ENCODE measurements at places on chromosomes 2 and 18. TPM values are rescaled to one million over a fixed set of nuclear protein-coding genes. Genes with fewer than 3 reads are reported as not detected.
A peak's percentile ranks its signal among the peaks of the same experiment; 100 is the strongest.

LRRTM1 gene
- not detected for total RNA-seq

ITM2C gene
- 14.8 TPM for total RNA-seq

BOLL gene
- total RNA-seq: not detected

GRCh38 chr2:185835974-185836373, 97.4 kb downstream of the FSIP2 start:
- no peak for DNase-seq

- DNase-seq: no peak
Measured at GRCh38 chr2:24712296-24712695, 80.9 kb downstream of the PTRHD1 start.

- DNase-seq: no peak
Measured at GRCh38 chr2:172079838-172080640, 5.3 kb upstream of the DLX1 start.

GRCh38 chr2:145652571-145653545, 1132.9 kb upstream of the ZEB2 start:
- DNase-seq: peak; percentile 98

CSRNP3 gene
- 0.26 TPM for total RNA-seq

CENPA gene
- total RNA-seq: 0.26 TPM

UGT1A7 gene
- total RNA-seq: 2.2 TPM

DNA sequence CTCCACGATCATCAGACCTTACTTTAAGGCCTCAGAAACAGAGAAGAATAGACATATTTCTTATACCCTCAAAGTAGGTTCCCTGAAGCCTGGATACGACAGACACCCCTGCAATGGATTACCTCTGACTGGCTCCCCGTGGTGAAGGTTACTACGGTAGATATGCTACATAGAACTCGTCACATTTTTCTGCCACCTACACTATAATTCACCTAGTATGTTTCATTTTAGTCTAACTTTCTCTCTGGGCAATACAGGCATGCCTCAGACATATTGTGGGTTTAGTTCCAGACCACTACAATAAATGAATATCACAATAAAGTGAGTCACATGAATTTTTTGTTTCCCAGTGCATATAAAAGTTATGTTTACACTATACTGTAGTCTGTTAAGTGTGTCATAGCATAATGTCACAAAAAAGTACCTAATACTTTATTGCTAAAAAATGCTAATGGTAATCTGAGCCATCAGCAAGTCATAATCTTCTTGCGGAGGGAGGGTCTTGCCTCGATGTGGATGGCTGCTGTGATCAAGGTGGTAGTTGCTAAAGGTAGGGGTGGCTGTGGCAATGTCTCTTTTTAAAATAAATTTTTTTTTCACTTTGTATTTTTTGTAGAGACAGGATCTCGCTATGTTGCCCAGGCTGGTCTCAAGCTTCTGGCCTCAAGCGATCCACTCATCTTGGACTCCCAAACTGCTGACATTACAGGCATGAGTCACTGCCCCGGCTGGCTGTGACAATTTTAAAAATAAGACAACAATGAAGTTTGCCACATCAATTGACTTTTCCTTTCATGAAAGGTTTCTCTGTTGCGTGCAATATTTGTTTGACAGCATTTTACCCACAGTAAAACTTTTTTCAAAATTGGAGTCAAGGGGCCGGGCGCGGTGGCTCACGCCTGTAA, 64.6 kb downstream of the TGIF1 start:
- no peak for DNase-seq

DNA sequence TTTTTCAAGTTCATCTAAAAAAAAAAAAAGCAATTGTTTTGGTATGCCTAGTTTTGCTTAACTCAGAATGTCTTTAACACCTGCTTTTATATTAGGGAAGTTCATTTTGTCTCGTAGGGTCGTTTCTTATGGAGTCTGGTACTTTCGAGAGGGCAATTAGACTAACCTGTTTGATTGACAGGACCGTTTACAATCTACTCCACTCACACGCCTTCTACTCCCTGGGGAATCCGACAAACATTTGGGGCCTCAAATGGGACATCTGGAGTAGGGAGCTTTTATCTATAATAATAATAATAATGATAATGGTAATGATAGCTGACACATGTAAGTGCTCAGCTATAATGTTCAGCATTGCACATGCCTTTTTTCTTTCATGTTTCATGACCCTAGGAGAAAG, 261.6 kb upstream of the RASGRP3 start:
- no peak for DNase-seq

KRTCAP3 gene
- total RNA-seq: 29.1 TPM

- DNase-seq: peak; percentile 89
Measured at GRCh38 chr2:86747711-86748639, 27.9 kb downstream of the RMND5A start.

- DNase-seq: peak; percentile 61
Measured at GRCh38 chr2:61658841-61659780, 121.0 kb upstream of the XPO1 start.

DNA sequence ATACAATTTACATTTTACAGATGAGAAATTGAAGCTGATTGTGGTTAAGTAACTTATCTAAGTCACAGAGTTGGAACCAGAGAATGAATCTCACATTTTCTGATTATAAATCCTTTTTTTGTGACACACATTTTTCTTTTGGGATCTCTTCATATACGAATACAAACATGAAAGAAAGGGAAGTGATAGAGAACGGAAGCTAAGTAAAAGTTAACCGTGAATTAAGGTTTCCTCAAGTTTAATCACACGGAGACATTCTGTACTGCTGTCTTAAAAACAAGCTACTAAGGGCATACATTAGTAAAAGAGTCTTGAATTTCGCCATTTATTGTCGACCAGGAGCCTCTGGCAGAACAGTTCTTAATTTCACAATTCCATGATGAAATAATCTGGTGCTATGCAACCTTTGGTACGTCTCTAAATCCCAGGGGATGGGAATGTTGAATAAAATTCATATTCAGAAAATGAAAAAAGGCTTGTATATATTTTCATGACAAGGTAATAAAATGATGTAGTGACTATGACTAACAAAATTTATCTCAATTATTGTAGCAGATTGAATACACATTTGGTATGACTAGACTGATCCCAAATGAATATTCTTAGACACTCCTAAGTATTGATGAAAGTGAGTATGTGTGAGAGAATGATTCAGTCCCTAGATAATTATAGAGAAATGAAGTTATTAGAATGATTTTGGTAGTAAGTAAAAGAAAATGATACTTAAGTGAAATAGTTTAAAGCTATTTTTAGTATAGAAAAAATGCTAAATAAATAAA, 40.3 kb upstream of the ZSWIM2 start:
- no peak for DNase-seq

DNA sequence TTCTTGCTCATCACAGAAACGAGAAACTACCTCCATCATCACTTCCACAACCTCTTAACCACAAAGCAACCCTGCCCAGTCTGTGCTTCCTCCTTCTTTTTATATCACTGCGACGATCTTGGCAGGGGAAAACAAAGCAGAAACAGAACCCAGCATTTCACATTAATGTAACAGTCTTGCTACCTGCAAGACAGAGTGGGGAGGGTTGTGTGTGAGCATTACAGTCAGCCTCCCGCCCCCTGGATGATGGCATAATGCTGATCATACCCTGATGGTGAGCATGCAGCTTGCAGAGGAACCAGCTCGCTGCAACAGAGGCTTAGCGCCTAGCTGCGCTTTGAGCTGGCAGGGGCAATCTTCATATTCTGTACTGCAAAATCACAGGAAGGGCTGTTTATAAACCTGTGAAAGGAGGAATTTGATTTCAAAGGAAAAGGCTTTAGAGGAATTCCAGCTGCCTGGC, 376.1 kb downstream of the IRS1 start:
- peak; percentile 47 for DNase-seq

DNA sequence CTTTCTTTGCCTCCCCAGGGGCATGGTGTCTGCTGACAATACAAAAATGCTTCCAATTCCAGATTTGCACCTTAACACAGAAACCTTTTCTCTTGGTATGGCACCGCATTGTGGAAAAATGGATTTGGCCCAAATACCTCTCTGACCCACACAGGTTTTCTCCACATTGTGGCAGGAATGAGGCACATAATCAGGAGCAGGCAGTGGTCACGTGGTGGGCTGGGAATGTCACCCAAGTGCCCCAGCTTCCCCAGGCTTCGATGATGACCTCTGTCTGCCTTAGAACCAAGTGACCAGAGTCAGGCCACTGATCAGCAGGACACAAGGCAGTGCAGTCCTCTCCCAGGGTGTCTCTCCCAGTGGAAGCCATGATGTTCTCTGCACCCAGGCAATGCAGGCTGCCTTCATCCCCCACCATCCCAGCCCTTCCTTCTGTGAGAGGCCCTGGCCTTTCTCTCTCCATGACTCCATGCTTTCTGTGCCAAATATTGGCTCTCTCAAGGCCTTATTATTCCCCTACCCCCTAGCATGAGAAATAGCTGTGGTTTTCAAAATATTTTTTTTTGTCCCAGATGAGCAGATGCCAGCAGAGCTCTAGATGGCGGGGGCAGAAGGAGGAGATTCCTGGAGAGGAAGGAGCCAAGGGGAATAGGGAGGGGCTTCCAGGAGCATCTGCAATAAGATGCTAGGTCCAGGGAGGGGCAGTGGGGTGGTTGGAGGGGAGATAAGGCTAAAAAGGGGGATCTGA, 198.9 kb downstream of the ACKR3 start:
- DNase-seq: no peak

- DNase-seq: no peak
Measured at GRCh38 chr2:6685447-6685846, 180.3 kb downstream of the CMPK2 start.

UGT1A4 gene
- total RNA-seq: 2.9 TPM

DNA sequence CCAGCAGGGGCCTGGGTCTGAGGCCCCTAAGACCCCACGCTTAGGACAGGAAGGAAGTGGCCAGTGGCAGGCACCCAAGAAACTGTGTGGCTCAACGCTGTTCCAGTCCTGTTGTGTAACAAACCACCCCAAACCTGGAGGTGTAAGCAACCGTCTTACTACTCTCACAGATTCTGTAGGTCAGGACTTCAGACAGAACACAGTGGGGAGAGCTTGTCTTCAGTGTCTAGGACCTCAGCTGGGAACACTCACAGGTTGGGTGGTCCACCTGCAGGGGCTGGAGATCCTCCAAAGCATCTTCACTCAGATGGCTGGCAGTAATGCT, 123.0 kb downstream of the KLHL29 start:
- no peak for DNase-seq

DNA sequence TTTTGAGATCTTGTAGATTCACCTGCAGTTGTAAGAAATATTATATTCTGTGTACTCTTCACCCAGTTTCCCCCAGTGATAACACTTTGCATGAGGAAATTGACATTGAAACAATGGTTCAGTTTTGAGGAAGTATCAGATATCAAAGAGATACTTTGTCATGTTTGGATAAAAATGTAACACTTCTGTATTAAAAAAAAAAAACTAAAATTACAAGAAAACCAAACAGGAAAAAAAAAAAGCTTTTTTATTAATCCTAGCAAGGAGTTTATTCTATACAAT, 204.0 kb downstream of the ARL4C start:
- DNase-seq: no peak

- DNase-seq: peak; percentile 70
Measured at GRCh38 chr2:158753641-158754611, 41.2 kb upstream of the DAPL1 start.

DNA sequence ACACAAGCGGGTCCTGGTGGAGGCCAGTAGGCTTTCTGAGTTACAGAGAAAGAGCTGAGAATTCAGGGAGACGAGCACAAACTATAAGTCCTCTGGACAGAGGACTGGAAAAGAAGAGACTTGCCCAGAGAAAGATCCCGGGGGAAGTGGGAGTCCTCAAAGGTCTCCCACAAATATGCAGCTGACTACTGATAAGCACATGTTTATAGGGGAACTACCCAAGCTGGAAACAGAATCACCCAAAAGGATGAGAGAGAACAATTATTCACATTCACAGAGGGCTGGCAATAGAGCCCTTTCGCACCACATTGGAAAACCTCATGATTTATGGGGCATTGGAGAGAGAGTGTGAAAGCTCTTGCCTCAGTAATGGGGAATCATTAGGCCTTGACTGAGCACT, 337.6 kb downstream of the IRS1 start:
- no peak for DNase-seq

DNA sequence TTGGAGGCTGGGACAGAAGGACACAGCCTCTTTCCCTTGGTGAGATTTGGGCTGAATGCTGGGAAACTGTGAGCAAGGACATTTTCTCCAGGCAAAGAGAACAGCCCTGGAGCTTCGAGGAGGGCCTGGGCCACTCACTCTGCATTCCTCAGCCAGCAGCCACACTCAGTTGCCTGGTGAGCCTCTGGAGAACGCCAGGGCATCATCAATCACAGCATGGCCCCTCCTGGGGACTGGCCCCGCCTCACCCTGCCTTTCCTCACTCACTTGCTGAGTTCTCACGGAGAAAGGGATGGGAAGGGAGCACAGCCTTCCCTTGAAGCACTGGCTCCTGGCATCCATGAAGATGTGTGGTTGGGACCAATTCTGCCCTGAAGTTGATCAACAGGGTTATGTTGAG, 55.0 kb downstream of the APOB start:
- no peak for DNase-seq

DNA sequence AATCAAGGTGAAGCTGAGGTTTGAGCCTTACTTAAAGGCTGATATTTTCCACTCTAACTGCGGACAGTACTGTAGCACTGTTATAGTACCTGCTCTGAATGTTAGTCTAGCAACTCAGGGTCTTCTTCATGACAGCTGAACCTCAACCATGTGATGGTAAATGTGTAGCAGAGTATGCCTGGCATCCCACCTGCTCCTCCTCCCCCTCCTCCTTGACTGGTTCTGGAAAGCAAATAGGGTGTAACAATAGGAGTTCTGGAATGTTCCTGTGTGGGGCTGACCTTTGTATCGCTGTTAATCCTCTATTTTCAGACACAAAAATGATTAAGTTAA, 447 bp upstream of the CCL20 start:
- DNase-seq: no peak

MIB1 gene
- total RNA-seq: 82.3 TPM

- DNase-seq: no peak
Measured at GRCh38 chr2:30613001-30613400, 166.0 kb downstream of the LCLAT1 start.

EEF1B2 gene
- total RNA-seq: 816 TPM

EFEMP1 gene
- 227 TPM for total RNA-seq

- DNase-seq: no peak
Measured at GRCh38 chr2:37971971-37972370, 46.9 kb downstream of the RMDN2 start.

- peak; percentile 49 for DNase-seq
Measured at GRCh38 chr2:69143748-69144360, 130.9 kb downstream of the ANTXR1 start.

DNA sequence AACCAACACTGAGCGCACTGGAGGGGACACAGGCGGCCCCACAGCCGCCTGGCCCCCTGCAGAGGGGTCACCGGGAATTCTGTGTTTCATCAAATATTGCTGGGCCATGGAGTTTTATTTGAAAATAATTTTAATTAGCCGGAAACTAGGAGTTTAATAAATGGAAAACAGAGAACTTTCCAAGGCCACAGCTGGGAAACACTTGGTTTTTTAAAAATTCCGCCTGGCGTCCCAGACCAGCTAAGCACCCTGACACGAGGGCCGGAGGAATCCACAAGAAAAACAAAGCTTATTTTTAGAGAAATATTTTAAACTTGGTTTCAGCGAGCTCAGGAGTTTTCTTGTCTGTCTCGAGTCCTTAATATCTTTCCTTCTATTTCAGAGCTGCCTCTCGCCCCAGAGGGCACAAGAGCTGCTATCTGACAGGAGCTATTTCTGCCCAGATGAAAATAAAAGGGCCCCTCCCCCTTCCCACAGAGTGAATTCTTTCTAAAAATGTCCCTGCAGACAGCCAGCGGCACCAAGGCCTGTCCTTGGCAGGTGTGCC, 8.2 kb downstream of the ZFP36L2 start:
- no peak for DNase-seq

All from bronchial epithelial cell (primary cell).